Stimulated activated CD4-positive, alpha-beta T cell treated with anti-CD3 and anti-CD28 coated beads, Interleukin-2, amount 100 ng/mL, for 24 hours (primary cell): ENCODE measurements at places on chromosomes 5 and 9.
A peak's percentile ranks its signal among the peaks of the same experiment; 100 is the strongest.

DNA sequence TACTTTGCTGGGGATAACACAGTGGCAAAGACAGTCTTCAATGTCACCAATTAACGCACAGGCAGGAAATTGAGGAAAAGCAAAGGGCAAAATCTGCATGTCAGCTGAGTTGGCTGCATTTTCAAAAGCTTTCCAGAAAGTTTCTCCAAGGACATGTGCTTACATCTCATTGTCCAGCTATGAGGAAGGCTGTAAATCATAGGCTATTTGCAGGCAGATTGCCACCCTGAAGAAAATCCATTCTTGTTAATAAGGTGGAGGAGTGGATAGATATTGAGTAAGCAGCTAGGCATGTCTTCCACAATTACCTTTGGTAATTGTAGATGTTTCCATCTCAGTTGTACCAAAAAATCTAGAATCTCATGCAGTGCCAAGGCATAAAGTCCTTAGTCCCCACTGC, 278.0 kb upstream of the NUDT12 start:
- no peak for DNase-seq

DNA sequence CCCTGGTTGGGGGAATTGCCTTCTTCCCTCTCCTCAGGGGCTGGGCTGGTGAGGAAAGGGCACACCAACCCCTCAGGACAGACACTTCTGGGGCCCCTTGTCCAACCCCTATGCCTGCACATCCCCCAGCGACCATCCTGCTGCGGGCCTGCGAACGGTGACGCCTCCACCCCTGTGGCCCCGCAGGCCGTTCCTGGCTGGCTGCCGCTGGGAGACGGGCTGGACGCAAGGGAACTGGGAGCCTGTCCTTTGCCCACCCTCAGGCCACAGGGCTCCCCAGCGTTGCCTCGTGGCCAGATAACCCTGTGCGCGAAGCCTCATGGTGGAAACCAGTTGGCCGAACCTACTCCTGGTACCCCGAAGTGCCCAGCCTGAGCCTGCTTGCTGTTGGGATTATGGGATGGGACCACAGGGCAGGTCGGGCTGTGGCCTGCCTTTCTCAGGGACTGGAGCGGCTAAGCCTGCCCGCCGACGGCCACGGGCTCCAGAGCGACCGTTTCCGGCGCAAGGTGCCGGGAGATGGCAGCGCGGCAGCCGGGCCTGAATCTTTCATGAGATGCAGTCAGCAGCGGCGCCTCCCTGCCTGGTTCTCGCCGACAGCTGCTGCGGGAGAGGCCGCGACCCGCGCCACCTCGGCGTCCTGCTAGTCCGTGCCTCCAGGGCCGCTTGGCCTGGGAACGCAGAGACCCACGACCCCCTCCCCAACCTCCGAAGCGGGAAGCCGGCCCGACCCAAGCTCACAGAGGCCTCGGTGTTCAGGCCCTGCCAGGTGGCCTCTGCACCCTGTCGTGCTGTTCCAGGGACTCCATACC, 6.5 kb upstream of the PITX1 start:
- peak; percentile 36 for DNase-seq

GRCh38 chr5:177113566-177114424, 19.8 kb upstream of the NSD1 start:
- peak; percentile 85 for DNase-seq

DNA sequence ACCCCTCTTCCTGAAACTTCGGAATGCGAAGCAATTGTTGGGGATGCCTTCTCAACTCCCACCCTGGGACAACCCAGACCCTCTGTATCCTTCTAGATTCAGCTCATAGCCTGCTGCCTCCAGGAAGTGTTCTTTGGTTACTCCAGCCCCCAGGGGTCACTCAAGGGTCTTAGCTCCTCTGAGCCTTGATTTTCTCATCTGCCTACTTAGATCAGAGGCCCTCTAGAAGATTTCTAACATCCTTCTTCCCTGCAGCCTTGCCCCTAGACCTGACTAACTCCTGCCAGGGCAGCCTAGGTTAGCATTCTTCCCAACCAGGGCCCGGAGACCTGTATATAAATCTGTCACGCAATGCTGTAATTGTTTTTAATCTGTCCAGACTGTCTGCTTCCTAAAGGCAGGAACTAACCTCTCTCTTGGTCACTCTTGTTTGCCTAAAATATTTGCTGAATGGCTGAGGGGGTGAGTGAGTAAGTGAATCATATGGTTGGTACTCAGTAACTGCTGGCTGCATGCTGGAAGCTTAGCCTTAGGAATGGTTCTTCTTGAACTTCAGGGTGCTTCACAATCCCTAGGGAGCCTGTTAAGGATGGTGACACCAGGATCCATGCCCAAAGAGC, 8.2 kb downstream of the GALNT10 start:
- no peak for DNase-seq

DNA sequence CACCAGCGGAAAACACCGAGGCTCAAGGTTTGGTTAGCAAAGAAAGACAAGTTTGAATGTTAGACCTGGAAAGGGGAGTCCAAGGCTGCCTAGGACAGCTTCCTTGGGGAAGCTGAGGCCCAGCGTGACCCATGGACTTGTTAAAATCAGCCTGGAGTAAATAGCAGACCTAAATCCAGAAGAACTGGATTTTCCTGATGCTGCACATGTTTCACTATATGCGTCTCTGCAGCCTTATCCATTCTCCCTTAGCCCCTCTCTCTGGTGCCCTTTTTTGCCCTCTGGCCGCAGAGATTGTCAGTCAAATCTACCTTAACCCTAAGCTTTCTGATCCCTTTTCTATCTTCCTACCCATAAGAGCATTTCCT, 119.9 kb downstream of the NTRK2 start:
- no peak for DNase-seq

DNA sequence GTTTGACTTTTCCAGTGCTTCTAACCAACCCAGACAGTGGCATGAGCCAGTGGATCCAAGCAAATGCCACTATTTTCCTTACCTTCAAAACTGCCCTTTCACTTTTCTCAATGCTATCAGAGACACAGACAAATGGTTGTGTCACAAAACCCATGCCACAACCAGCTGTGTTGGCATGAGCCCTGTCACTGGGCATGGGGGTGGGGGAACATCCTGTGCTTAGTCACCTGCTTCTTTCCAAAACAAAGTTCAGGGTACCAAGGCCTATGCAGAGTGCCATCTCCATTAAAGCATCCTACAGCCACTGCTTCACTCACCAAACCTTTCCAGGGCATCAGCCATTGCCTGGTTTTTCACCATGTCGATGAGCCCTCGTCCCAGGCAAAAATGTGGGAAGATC, 30.1 kb downstream of the NIPSNAP3B start:
- DNase-seq = no peak

DNA sequence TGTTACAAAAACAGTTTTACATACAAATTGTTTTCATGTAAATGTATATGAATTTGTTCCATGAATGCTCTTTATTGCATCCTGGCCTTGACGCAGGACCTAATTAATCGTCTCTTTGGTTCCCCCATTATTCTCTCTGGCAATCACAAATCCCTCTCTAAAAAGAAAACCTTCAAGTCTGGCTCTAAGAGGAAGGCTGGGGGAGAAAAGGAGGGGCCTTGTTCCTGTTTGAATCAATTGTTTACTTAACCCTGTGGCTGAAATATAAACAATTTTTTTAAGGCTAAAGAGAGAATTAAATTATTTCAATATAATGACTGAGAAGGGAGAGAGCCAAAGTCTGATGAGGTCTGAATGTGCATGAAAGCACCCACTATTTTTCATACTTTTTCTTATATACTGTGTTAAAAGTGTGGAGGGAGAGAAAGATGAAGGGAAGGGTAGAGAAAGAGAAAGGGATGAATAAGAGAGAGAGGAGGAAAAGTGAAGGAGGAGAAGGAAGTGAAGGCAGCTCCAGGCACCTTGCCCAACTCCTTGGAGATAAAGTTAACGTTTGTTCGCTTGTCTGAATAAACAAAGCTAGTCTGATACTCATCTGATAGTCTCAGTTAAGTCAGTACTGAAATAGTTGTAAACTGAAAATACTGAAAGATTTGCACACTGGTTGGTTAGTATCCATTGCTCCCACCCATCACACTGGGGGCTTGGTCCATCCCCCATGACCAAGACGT, 116.4 kb upstream of the SPDL1 start:
- DNase-seq = no peak
